Endothelial cell (in vitro differentiated cells): ENCODE measurements at places on chromosomes 5 and 9. TPM values are rescaled to one million over a fixed set of nuclear protein-coding genes. Genes with fewer than 3 reads are reported as not detected.

The PCDHB13 gene
- 7.1 TPM for total RNA-seq

The SMIM3 gene
- 3.0 TPM for total RNA-seq

The CENPK gene
- 28.9 TPM for total RNA-seq

The ANKRD31 gene
- total RNA-seq, result 0.05 TPM
